ENCODE measurements at places on chromosomes 7 and 10.

DNA sequence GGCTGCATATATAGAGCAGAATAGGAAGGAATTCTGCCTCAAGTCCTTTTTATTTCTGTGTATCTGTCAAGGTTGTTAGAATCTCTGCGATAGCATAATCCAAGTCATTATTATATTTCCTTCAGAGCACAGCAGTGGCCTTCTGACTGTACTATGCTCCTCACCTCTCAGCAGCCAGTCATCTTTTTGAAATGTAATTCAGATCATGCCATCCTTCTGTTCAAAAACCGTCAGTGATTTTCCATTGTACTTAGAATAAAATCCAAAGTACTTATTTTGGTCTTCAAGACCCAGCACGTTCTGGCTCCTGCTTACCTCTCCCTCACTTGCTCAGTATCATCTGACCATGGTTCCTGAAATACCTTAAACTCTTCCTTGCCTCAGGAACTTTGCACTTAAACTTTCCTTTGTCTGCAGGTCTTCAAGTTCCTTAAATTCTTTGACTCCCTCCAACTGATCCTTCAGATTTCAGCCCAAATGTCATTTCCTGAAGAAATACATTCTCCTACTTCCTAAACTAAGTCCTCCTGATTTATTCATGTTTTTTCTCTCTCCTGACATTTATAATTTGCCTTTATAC, 112.4 kb downstream of the ST7 start:
- no peak for DNase-seq

GRCh38 chr7:154744861-154745258, 258.1 kb downstream of the PAXIP1 start:
- DNase-seq, result no peak

DNA sequence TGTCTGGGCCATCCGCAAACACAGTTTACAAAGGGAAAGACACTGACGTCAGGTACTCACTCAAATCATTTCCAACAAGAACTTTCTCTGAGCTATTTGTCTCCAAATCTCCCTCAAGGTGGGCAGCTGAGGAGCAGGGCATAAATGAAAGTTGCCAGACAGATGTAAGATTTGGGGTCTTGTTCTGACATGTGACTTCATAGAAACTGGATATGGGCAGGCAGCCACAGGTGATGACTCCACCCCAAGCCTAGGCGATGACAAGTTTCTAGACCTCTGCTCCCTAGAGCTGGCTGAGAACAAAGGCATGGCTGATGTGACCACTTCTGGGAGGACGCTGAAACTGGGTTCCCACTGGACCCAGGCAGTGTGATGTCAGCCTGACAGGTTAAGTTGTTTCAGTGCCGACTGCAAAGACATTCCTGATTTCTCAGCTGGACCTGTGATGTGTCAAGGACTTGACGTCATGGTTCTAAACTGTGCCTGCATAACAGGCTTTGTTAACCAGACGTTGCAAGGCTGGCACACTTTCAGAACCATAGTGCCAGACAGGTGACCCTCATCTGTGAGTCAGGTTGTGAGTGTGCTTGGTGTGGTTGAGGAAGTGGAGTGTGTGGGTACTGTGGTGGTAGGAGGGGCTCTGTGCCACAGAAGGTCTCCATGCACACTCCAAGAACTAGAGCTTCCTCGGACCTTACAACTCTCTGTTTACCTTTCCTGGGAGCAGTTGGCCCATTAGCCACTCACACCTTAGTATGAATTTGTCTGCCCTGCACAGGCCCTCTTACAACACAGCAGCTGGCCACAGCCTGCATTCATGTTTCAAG, 39.9 kb upstream of the EBF3 start:
- DNase-seq, result no peak

- DNase-seq, result no peak
Measured at GRCh38 chr10:72419241-72419640, 64.5 kb upstream of the DNAJB12 start.

- no peak for DNase-seq
Measured at GRCh38 chr7:85095366-85095765, 91.5 kb downstream of the SEMA3D start.

GRCh38 chr7:81845744-81846241, 75.9 kb upstream of the HGF start:
- peak; percentile 1 for DNase-seq
